ENCODE measurements at places on chromosomes 7 and 10. TPM values are rescaled to one million over a fixed set of nuclear protein-coding genes. Genes with fewer than 3 reads are reported as not detected.

The TRPV5 gene
- not detected for total RNA-seq

GRCh38 chr10:102492344-102492939 lies 10.1 kb downstream of the ACTR1A start:
- no peak for DNase-seq

DNA sequence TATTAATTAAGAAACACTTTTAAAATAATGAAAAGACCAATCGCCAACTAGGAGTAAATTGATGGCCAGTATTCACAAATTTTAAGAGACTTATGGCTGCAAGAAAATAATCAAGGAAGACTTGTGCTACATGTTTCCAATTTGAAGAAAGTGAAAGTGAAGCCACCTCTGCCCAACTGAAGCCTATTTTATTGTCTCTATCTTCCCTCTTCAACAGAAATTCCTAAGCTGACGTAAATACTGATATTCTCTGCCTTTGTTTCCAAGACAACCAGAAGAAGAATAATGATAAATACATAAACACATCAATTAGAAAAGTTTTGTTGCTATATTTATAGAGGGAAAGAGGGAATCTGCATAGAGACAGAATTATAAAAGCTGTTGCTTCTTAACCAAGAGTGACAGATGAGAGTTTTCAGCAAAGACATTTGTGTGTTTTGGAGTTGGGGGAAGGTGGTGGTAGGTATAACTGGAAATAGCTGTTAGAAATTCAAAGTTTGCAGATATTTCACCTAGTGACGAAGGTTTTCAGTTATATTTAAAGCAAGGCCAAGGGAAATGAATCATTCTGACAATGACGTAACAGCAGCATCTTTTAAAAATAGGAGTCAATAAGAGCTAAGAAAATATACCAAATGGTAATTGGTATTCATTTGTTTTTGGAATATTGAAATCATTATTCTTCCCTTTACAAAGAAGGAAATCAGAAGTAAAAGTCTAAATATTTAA lies 576.6 kb upstream of the SORCS1 start:
- no peak for DNase-seq

DNA sequence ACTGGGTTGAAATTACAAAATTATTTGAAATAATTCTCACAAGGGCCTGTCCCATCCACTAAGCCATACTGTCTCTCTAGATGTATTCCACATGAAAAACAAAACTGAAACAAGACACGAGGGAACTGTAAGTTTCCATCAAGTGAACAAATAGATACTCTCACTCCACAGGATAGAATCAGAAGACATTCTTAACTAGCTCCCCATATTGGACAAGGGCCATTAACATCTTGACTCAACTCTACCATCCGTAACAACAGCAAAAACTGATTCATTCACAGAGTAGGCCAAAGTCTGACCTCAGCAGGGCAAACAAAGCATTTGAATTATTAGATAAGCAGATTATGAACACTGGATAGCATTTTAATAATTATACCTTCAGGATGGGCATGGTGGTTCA lies 29.1 kb downstream of the UBE2H start:
- DNase-seq: no peak

The UNCX gene
- not detected for total RNA-seq

The GPRIN2 gene
- total RNA-seq: not detected

The AHR gene
- total RNA-seq: 44.1 TPM

The LRRC27 gene
- 7.2 TPM for total RNA-seq

The CPVL gene
- total RNA-seq: not detected

The RPEL1 gene
- total RNA-seq: not detected

DNA sequence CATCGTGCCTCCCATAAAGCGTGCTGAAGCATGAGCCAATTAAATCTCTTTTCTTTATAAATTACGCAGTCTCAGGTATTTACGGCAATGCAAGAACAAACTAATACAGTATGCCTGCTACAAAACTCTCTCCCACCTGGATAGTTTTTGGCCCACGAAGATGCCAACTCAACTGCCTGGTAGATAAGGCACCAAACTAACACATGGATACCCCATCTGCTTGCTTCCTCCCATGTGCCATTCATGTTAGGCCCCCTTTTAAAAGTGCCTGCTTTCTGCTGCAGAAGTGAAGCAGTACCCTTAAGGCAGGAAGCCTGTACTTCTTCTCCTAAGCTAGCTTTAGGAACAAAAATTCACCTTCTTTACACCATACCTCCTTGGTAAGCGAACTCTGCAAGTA lies 15.6 kb upstream of the EPC1 start:
- DNase-seq: no peak

The YAE1 gene
- 12.0 TPM for total RNA-seq

The OR2A1 gene
- not detected for total RNA-seq

The TBC1D12 gene
- 0.82 TPM for total RNA-seq
